ENCODE measurements at places on chromosomes 1 and 21. TPM values are rescaled to one million over a fixed set of nuclear protein-coding genes. Genes with fewer than 3 reads are reported as not detected.

DNA sequence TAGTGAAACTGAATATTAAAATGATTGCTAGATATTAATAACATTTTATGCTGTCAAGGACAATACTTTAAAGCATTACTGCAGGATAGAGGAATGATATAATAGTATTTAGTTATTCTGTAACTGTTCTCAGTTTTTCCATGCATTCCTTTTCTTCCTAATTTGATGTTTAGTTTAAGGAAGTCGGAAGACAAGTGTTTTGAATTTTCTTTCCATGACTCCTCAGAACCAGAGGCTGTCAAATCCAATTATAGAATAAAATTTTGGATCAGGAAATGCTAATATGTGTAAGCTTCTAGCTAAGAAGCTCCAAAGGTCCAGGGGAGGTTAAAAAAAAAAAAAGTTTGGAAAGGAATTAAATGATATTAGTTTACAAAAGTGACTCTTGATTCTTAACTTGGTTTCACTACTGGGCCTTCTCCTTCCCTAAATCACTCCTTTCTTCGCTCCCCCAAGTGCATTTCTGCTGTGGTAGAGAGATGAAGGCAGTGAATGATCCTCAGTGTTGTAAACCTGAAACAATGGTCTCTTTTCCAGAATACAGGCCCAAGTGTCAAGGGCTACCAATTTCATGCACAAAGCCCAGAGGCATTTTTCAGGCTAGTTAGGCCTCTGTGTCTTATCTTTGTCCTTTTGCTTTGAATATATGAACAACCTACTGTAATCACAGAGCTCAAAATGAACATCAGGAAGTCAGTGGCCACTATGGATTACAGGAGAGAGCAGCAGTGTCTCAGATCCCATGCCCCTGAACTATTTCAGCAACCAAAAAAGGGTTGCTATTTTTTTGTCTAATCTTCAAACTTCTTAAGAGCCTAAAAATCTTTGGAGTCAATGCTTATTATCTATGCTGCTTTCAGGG, 6.2 kb downstream of the ADSS2 start:
- no peak for DNase-seq

- DNase-seq = no peak
These were observed 14.0 kb upstream of the JAM2 start for GRCh38 chr21:25625036-25625435.

GRCh38 chr1:154869351-154870114, 548 bp downstream of the KCNN3 start:
- no peak for DNase-seq

- DNase-seq = no peak
These were observed 7.6 kb upstream of the CD1A start for GRCh38 chr1:158246650-158247049.

The GPR52 gene
- total RNA-seq = 4.4 TPM

GRCh38 chr1:96465441-96465840, 256.1 kb upstream of the PTBP2 start:
- DNase-seq = no peak

DNA sequence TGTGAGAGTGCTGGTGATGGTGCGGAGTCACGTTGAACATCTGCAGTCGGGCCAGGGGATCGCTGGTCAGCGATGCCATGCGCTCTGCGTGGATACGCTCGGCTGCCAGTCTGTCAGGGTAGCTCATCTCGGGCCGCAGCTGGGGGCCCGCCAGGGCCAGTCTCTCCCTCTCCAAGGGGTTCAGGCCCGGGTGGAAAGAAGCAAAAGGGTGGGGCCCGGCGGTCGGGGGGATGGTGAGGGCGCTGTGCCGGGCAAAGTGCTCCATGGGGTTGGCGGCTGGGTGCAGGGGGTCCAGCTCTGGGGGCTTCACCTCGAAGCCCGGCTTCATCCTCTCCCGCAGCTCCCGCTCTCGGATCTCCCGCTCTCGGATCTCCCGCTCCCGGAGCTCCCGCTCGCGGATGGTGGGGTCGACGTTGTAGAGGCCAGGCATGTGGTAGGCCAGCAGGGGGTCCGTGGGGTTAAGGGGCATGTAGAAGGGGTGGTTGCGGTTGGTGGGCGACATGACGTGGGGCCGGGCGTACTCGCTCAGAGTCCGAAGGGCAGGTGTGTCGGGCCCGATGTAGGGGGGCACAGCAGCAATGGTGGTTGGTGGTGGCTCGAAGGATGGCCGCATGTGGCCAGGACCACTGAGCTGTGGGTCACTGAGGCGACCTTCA, 40.5 kb downstream of the SLC45A1 start:
- DNase-seq = no peak

The SLC45A1 gene
- total RNA-seq = 1.6 TPM

The RGS16 gene
- 7.9 TPM for total RNA-seq

The TCHH gene
- not detected for total RNA-seq

DNA sequence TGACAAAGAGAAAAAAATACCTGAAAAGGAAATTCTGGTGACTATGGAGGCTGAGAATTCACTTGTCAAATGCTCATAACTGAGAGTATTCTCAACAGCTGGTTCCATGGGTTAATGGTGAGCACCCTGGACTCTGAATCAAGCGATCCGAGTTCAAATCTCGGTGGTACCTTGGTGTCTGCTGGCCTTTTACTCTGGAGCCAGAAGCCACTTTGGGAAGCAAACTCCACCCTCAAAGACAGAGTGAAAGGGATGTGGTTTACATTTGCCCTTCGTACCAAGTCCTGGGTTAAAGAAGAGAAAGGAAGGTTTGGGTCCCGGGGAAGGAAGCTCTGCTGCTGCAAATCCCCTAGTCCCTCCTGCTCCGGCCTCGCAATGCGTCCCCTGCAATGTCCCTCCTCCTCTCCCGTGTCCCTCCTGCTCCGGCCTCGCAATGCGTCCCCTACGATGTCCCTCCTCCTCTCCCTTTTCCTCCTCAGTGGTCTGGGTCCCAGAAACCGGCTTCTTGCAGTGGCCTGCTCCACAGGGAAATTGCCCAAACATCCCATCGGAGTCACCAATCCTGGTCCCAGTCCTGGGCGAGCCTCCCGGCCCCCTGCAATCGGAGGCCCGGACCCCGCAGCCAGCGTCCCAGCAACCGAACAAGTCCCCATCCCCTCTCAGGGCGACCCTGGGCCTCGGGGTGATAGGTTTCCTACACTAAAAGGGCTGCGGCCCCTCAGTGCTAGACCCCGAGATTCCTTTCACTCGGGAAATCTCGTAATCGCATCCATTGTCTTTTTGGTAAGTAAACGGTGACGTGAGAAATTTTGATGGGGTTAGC, 129.4 kb downstream of the PPIAL4G start:
- no peak for DNase-seq

DNA sequence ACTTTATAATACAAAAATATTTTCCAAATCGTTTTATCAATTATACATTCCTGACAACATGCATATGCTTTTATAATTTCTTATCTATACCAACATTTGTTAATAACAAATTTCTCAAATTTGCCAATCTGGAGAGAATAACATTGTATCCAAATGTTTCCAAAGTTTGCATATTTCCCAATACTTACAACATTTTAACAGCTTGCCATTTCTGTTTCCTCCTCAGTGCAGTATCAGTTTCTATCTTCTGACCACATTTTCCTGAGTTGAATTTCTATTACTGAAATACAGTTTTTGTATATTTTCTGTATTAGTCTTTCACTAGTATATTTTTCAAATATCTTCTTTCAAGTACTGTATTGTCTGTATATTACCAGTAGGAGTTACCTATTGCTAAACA, 1594.3 kb downstream of the PLA2G4A start:
- no peak for DNase-seq

The FOXD3 gene
- 2.9 TPM for total RNA-seq

The INKA2 gene
- total RNA-seq = 7.4 TPM

GRCh38 chr1:169809370-169810095, 14.8 kb upstream of the METTL18 start:
- DNase-seq = peak; percentile 8

The ACBD6 gene
- total RNA-seq = 51.0 TPM

The MRAP gene
- not detected for total RNA-seq

DNA sequence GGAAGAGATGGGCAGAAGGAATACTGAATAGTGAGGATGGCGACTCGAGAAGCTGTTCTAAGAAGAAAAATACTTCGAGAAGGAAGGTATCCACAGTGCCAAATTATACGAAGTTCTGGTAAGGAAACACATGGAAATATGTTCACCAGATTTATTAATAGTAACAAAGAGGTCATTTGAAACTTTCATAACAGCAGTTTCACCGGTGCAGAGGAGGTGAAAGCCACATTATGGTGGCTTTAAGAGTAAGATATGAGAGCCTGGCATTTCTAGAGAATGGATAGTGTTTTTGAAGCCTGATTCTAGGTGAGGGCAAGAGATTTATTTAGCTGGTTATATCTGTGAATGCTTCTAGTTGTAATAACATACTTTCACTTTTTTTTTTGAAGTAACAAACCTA, 56.2 kb downstream of the DPYD start:
- DNase-seq = no peak

- no peak for DNase-seq
These were observed 66.0 kb downstream of the BCAR3 start for GRCh38 chr1:93615582-93616150.

- no peak for DNase-seq
These were observed 39.4 kb upstream of the GADD45A start for GRCh38 chr1:67645495-67646144.

GRCh38 chr1:97505289-97505688, 415.5 kb downstream of the DPYD start:
- no peak for DNase-seq

Data from urinary bladder (tissue), 4 donors.